Right renal cortex interstitium (tissue), 3 donors: ENCODE measurements at places on chromosomes 4 and X. TPM values are rescaled to one million over a fixed set of nuclear protein-coding genes. Genes with fewer than 3 reads are reported as not detected.

Gene EDA2R
- polyA plus RNA-seq: 0.52 TPM

- no peak for DNase-seq
These were observed 114.9 kb upstream of the FAM9B start for GRCh38 chrX:9148615-9149399.

GRCh38 chr4:27223326-27223725 lies 362.7 kb downstream of the STIM2 start:
- DNase-seq: no peak

GRCh38 chr4:153241970-153242838 lies 38.0 kb downstream of the TRIM2 start:
- no peak for DNase-seq

GRCh38 chrX:119155416-119156035 lies 27.9 kb upstream of the KIAA1210 start:
- no peak for DNase-seq

DNA sequence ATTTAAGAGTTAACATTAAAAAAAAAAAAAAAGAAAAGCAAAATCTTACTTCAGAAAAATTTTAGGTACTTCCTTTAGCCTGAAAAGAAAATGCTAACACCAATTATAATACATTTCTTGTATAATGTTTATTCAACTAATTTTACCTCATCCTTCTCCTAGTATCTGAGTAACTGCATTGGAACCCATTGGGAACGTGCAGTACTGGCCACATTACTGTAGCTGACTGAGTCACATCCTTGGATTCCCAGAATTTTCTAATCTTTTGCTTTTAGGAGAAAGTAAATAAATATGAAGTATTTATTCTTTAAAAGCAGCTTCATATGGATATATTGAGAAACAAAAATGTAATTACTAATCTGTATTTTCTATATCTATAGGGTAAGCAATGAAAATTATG lies 82.6 kb upstream of the SLITRK2 start:
- no peak for DNase-seq

- DNase-seq: no peak
These were observed 446 bp downstream of the EVC2 start for GRCh38 chr4:5707778-5708448.

DNA sequence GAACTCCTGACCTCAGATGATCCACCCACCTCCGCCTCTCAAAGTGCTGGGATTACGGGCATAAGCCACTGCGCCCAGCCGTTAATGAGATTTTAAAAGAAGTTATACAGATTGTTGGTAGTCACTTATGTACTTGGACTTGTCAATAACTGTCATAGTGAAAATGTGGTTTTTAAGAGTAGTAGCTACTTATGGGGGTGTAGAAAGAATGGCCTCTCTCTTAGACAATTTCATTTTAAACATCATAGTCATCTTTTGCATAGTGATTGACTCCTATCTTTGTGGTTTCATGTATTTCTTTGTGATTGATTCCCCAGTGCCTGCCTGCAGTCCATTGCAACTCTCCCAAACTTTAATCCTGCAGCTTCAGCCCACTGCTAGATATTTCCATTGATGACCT lies 17.4 kb downstream of the FAM199X start:
- no peak for DNase-seq

Gene MAOB
- 54.4 TPM for polyA plus RNA-seq
